ENCODE measurements at places on chromosomes 11 and 22.

DNA sequence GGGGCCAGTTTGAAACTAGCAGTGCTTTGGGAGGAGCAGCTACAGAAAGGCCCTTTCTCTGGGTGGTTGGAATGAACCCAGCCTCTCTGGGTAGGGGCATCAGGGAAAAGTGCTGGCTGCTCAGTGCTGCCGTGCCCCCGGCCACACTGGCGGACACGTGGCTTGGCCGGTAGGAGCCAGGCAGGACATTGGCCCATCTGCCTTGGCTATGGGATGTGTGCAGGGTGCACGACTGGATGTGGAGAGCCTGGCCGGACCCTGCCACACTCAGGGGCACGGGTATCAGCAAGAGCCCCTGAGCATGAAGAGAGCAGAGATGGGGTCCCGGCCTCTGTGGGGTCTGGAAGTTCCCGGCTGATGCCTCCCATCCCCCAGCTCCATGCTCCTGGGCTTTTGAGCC, 46.6 kb downstream of the TPCN2 start:
- DNase-seq, result no peak

DNA sequence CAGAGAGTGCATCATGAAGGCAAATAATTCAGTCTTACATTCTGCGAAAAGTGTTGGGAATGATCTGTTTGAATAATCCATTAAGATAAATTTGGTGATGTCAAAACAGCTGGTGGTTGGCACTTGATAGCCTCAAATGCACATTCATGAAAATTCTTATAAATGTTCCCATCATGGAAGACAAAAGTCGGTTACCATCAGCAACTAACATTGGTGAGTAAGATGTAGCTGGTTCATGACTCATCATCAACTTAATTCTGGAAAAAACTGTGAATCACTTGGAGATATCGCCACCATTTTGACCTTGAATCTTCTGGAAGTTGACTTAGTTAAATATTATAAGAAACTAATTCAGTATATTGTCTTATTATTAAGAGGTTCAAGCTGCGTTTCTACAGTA, 11.2 kb downstream of the CRYBB1 start:
- no peak for DNase-seq

DNA sequence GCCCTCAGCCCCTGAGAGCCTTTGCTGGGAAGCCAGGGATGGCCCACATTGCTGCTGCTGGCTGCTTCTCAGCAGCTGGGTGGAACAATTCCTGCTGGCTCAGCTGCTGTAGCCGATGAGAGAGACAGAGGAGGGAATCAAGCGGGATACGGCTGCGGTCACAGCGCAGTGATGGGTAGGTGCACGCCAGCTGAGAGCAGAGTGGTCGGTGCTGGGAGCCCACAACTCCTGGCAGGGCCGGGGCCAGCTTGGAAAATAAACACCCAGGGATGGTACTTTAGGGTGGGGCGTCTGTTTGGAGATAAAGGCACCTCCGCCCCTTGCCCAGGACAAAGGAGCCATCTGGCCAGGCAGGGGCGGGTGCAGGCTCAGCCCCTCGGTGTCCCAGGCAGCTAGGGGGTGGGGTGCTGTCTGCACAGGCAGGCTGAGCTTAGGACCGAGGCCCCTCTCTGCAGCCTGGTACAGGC, 480.5 kb downstream of the MIAT start:
- no peak for DNase-seq

GRCh38 chr11:128865490-128865889, 1.6 kb downstream of the KCNJ1 start:
- no peak for DNase-seq
